Putamen (tissue), 1 donor: ENCODE measurements at places on chromosomes 3 and 15.

DNA sequence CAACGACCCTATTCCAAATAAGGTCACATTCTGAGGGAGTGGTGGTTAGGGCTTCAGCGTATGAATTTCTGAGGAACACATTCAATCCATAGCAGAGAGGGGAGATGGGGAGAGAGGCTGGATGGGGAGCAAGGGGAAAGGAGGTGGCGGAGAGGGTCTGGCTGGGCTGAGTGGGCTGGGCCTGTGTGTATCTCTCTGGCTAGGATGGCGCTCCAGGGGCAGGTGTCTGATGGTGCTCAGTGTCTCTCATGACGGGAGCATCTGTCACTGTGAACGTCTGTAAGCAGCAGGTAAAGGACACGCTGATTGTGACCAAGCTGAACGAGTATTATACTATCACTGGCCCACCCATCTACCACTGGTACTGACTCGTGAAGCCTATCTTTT, 159.6 kb downstream of the XXYLT1 start:
- no peak for DNase-seq

GRCh38 chr3:174204765-174205164, 654.4 kb upstream of the NAALADL2 start:
- DNase-seq = peak; percentile 47

- DNase-seq = no peak
These were observed 11.4 kb downstream of the ZIC1 start for GRCh38 chr3:147420353-147421183.

DNA sequence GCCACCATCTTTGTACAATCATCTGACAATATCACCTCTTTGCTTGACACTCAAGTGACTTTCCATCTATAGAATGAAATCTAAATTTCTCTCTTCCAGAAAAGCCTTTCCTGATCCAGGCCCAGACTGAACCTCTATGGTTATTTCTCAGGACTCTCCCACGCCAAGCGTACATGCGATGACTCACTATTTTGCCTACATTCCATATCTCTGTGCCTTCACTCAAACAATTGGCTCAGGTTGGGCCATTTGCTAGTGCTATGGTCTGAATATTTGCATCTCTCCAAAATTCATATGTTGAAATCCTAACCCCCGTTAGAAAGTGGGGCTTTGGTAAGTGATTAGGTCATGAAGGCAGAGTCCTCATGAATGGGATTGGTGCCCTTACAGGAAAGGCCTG, 43.9 kb downstream of the ST3GAL6 start:
- DNase-seq = no peak

GRCh38 chr3:157752956-157753786, 250.0 kb upstream of the VEPH1 start:
- DNase-seq = no peak

- DNase-seq = no peak
These were observed 154.5 kb downstream of the FOXP1 start for GRCh38 chr3:71428841-71429596.

GRCh38 chr15:67783303-67783702, 42.0 kb upstream of the SKOR1 start:
- DNase-seq = no peak

GRCh38 chr15:68603951-68604350, 25.2 kb downstream of the CORO2B start:
- DNase-seq = no peak

GRCh38 chr3:79140708-79141107, 627.1 kb downstream of the ROBO1 start:
- no peak for DNase-seq

- DNase-seq = peak; percentile 26
These were observed 100.1 kb downstream of the ABI3BP start for GRCh38 chr3:100893108-100893507.

- no peak for DNase-seq
These were observed 5.2 kb upstream of the C3orf85 start for GRCh38 chr3:109131276-109131675.

- DNase-seq = no peak
These were observed 89.3 kb downstream of the WNT7A start for GRCh38 chr3:13790376-13791197.

DNA sequence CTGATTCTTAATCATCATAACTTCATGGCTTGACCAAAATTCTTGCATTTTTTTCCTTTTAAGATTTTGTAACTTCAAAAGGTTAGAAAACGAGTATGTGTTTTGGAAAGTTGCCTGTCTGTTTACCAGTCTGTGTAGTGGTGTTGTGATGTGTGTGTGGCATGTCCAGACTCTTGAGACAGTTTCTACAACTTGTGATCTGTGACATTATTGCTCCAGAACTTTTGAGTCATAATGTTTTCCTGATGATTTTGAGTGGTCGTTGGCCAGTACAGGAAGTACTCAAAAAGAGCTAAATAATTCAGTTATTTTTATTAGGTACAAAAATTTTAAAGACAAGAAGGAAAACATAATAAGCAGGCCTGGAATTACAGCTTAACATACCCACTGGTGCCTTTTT, 229.0 kb upstream of the C2CD4B start:
- DNase-seq = no peak

DNA sequence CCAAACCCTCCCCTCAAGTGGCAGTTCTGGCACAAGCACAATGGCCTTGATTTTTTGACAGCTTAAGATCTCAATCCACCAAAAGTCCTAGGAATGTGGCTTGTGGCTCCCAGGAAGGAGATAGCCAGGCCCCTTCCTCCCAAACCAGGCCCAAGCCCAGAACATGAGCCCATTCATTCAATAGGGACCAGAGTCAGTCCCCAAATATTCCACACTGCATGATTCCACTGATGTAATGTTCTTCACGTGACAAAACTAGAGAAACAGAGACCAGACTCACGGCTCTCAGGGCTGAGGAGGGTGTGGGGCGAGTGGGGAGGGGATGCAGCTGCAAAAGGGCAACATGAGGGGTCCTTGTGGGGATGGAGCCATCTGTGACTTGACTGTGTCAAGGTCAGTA, 25.5 kb downstream of the ABTB1 start:
- DNase-seq = no peak

GRCh38 chr15:74239051-74239705, 3.1 kb downstream of the CCDC33 start:
- no peak for DNase-seq

GRCh38 chr3:7953449-7954014, 548.1 kb upstream of the LMCD1 start:
- no peak for DNase-seq

DNA sequence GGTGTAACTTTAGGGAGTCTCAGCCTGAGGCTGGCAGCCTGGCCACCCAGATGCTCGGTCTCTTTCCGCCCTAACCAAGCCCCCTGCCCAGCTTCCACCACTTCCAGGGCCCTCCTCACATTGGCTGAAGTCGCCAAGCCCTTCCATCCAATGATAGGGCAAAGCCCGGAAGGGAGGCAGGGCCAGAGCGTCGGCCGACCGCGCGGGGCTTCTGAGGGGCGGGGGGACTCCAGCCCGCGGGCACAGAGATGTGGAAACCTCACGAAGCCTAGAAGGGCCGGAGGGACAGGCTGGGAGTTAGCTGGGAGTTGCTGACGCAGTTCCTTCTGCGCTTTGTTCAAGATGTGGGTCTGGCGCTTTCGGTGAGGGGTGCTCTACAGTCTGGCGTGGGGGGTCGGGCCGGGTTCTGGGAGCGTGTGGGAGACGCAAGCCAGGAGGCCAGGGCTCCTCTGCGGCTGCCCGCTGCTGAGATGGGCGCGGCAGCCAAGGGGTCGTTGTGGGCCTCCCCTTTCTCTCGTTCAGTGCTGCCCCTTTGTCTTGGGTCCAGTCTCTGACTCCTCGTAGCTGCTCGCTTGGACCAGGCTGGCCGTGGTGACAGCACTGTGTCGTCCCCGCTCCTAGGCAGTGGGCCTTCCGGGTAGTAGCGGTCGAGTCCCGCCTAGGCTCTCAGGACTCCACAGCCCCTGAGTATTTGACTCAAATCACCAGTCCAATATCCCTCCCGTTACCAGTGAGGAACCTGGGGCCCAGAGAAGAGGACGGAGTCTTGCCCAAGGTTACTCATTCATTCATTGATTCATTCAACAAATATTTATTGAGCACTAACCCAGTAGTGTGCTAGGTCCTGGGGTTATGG, at the start of gene ZNF660:
TSS of gene ZNF660 (plus strand) at position 319 of the 856 bp plus-strand sequence. CDS start 9,230 bp downstream, outside the sequence.
- peak; percentile 55 for DNase-seq
